ENCODE measurements at places on chromosomes 11 and 22.

DNA sequence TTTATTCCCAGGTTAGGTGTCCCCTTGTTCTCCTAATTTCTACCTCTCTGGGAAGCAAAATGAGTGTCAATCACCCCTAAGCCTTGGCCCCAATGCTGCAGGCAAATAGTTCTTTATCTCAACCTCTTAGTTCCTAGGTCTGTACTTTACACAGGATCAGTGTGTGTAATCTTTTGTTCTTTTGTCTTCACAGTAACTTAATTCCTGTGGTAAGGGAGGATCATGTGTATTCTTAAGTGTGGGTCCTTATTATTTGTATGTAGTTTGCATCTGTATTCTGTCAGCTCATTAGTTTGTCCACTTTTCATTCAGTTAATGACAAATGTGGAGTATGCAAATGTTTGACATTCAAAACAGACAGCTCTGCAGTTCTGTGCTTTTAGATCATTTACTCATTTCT is 166.7 kb downstream of the FAT3 start:
- no peak for DNase-seq

- no peak for DNase-seq
Measured at GRCh38 chr22:46081831-46082210, 68.5 kb upstream of the PPARA start.

DNA sequence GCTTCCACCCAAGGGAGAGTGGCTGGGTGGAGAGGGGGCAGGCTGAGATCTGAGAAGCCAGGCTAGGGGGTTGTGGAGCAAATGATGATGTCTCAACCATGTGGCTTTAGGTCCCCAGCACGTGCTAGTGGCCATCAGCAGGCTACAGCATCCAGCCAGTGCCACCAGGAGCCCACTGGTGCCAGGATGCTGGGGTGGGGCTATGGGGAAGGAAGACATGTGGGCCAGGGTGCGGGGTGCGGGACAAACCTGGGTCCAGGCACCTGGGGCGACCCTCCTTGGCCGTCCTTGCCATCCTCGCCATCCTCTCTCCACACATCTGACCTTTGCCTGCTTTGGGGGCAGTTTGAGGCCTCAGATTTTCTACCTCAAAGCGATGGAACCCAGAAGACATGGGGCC is 104.3 kb downstream of the KCNQ1 start:
- no peak for DNase-seq

GRCh38 chr11:14079011-14079410 is 116.5 kb downstream of the SPON1 start:
- no peak for DNase-seq

DNA sequence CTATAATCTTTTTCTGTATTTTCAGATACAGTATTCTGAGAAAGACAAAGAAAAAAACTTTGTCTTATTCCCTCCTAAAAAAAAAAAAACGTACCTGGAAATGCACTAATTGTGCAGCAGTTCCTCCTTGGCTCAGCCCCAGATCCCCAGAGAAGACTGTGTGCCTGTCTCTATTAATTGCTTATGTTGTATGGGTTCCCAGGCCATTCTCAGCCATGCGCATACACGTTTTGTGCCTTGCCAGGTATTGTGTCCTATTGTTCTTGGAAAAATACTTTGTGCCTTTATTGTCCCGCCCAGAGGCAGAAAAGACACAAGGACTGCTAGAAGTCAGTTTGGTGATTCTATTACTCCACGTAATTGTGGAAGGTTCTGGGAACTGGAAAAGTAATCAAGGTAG is 91.2 kb downstream of the PIWIL4 start:
- DNase-seq, result no peak

GRCh38 chr22:22878801-22879674 is 8.6 kb upstream of the IGLL5 start:
- DNase-seq, result no peak
